Natural killer cell treated with Interleukin-12 subunit alpha and Interleukin-12 subunit beta and Interleukin-15 and Interleukin-18, amount 100 ng/mL, for 72 hours (primary cell): ENCODE measurements at places on chromosomes 2 and 18.

GRCh38 chr2:239546541-239546940, 145.7 kb upstream of the HDAC4 start:
- no peak overlapping the region for H3K4me3 ChIP-seq
- no peaks in the 10 kb centered on the region for H3K36me3 ChIP-seq
- H3K27me3 ChIP-seq, result peaks cover 4% of the 10 kb centered on the region
- no peak for DNase-seq
- H3K27ac ChIP-seq, result peak overlapping the region; percentile 66

GRCh38 chr2:32357318-32358110, 691 bp downstream of the BIRC6 start:
- DNase-seq, result peak; percentile 73
- peaks cover 44% of the 10 kb centered on the region for H3K4me1 ChIP-seq
- peak overlapping the region; percentile 92 for H3K4me3 ChIP-seq
- no peaks in the 10 kb centered on the region for H3K27me3 ChIP-seq

DNA sequence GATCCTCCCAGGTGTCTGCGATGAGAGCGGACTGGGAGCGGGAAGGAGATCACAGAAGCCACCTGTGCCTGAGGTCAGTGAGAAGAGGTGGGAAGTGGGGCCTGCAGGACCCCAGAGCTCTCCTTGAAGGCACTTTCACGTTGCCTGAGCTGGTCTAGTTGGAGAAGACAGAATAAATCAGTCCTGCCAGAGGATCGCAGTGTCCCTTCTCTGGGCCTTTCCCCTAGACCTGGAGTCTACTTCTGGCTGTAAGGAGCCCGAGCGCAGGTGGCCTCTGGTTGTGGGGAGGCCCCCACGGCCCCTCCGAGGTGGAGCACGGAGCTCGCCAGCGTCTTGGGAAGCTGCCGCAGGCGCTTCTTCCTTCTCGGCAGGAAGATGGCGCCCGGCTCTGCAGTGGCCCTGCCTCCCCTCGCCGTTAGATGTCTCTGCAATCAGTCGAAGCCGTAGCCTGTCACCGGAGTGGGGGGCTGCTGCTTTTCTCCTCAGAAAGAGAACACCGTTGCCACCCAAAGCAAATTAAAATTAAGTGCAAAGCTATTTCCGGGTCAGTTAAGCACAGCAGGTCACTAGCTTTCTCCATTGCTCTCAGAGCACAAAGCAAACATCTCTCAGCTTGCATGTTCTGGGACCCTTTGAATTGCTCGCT, 212.0 kb upstream of the MYT1L start:
- H3K27me3 ChIP-seq, result peaks cover 2% of the 10 kb centered on the region
- no peak overlapping the region for H3K4me3 ChIP-seq
- H3K4me1 ChIP-seq, result no peaks in the 10 kb centered on the region
- DNase-seq, result no peak
- no peak overlapping the region for H3K27ac ChIP-seq
- no peaks in the 10 kb centered on the region for H3K36me3 ChIP-seq

- peaks cover 4% of the 10 kb centered on the region for H3K36me3 ChIP-seq
- H3K4me3 ChIP-seq, result no peak overlapping the region
- no peak for DNase-seq
- H3K4me1 ChIP-seq, result peaks cover 10% of the 10 kb centered on the region
- no peak overlapping the region for H3K27ac ChIP-seq
These were observed 26.6 kb upstream of the IHH start for GRCh38 chr2:219087361-219087760.

GRCh38 chr2:230308402-230309000, 18.5 kb upstream of the SP140L start:
- no peaks in the 10 kb centered on the region for H3K27me3 ChIP-seq
- DNase-seq, result no peak
- H3K36me3 ChIP-seq, result peaks cover 17% of the 10 kb centered on the region
- H3K27ac ChIP-seq, result no peak overlapping the region

DNA sequence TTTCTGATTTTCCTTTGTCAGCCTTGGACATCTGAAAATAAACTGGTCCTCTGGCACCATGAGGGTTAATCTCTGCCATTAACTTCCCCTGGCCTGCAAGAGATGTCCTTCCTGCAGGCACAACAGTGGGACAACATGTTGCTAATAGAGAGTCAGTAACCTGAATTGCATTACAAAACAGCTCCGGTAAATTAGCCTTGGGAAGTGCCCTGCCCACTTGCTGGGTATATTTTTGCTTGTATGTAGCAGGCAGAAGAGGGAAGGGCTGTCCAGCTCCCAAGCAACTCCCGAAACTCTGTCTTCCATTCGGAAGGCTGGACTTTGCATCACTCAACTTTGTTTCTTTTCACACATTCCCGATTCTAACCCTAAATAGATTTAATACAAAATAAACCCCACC, 104.4 kb upstream of the ATP8B1 start:
- no peak overlapping the region for H3K4me3 ChIP-seq
- no peaks in the 10 kb centered on the region for H3K36me3 ChIP-seq
- no peak for DNase-seq
- H3K27ac ChIP-seq, result no peak overlapping the region

- no peak overlapping the region for H3K27ac ChIP-seq
- no peaks in the 10 kb centered on the region for H3K4me1 ChIP-seq
- H3K36me3 ChIP-seq, result no peaks in the 10 kb centered on the region
- DNase-seq, result no peak
- H3K27me3 ChIP-seq, result no peaks in the 10 kb centered on the region
- no peak overlapping the region for H3K4me3 ChIP-seq
These were observed 145.7 kb upstream of the CDH19 start for GRCh38 chr18:66749481-66750035.

- peaks cover 9% of the 10 kb centered on the region for H3K4me1 ChIP-seq
- no peak overlapping the region for H3K27ac ChIP-seq
These were observed 31.4 kb downstream of the ATOH8 start for GRCh38 chr2:85785027-85785822.

- no peaks in the 10 kb centered on the region for H3K36me3 ChIP-seq
- no peaks in the 10 kb centered on the region for H3K4me1 ChIP-seq
- H3K27me3 ChIP-seq, result peaks cover 12% of the 10 kb centered on the region
- no peak overlapping the region for H3K4me3 ChIP-seq
These were observed 24.2 kb downstream of the KCNK3 start for GRCh38 chr2:26716769-26717168.

GRCh38 chr2:204015118-204015843, 78.7 kb downstream of the ICOS start:
- peaks cover 14% of the 10 kb centered on the region for H3K36me3 ChIP-seq
- peak overlapping the region; percentile 43 for H3K4me3 ChIP-seq
- H3K27me3 ChIP-seq, result peaks cover 9% of the 10 kb centered on the region
- no peak for DNase-seq
- H3K4me1 ChIP-seq, result peaks cover 58% of the 10 kb centered on the region

GRCh38 chr2:42029171-42029570, 18.6 kb upstream of the PKDCC start:
- H3K27me3 ChIP-seq, result peaks cover 17% of the 10 kb centered on the region
- H3K4me3 ChIP-seq, result no peak overlapping the region
- no peaks in the 10 kb centered on the region for H3K4me1 ChIP-seq
- H3K27ac ChIP-seq, result no peak overlapping the region
- H3K36me3 ChIP-seq, result no peaks in the 10 kb centered on the region

GRCh38 chr2:14866736-14867352, 234.3 kb downstream of the LRATD1 start:
- peaks cover 6% of the 10 kb centered on the region for H3K36me3 ChIP-seq
- DNase-seq, result no peak
- no peaks in the 10 kb centered on the region for H3K27me3 ChIP-seq
- H3K4me1 ChIP-seq, result no peaks in the 10 kb centered on the region
- H3K4me3 ChIP-seq, result no peak overlapping the region

DNA sequence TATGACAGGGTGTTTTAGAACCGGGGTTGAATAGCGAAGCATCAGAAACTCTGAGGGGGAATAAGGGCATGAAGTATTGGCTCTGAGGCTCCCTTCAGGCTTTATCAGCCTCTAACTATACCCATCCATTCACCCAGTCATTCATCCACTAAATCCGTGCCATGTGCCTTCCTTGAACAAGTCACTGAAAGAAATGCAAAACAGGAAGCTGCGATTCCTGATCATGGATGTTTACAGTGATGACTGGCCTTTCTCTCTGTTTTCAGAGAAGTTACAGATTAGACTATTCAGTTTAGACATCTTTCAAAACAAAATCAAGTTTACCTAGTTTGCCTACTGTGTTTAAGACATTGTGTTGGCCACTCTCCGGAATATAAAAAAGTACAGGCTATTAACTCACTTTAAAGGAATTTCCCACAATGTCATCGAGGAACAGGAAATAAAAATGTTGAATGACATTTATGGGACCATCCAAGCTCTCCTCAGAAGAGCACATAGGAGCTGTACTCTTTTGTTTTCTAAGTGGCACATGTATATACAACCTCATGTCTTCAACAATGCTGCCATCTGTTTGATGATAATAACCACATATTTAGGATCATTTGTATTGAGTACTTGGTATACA, 43.8 kb upstream of the SLC14A1 start:
- no peak overlapping the region for H3K4me3 ChIP-seq
- H3K27ac ChIP-seq, result no peak overlapping the region
- DNase-seq, result no peak
- no peaks in the 10 kb centered on the region for H3K36me3 ChIP-seq
- peaks cover 22% of the 10 kb centered on the region for H3K4me1 ChIP-seq

DNA sequence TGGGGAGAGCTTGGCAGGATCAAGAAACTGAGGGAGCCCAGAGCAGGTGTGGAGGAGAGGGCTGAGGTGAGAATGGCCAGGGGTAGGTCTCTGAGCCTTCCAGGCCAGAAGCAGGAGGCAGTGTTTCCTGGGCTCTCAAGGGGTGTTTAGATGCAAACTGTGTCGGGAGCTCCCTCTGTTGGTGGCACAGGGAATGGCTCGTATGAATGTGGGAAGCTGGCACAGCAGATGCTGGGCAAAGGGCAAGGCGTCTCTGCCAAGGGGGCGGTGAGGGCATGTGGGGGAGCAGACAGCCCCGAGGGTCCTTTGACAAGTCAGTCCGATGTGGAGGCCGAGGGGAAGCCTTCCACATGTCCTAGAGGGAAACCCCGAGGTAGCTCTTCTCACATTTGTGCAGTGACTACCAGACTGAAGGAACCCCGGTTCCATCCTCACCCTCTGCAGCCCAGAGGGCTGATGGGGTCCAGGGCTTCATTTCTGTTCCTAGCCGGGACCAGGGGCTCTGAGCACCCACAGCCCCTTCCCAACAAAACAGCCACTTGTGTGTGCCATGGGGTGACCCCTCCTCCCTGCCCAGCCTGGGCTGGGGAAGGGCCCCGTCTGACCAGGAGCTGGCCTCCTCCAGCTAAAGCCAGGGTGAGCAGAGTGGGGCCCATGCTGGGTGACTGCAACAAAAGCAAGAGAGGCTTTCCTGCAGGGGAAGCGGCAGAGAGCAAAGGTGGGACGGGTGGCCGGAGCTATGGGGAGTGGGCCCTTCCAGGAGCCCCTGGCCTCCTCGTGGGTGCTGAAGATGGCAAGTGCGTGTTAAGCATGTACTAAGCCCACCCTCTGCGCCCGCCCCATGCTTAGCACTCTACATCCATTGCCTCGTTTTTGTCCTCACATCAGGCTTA, 103.4 kb downstream of the SEPTIN10 start:
- no peaks in the 10 kb centered on the region for H3K36me3 ChIP-seq
- peaks cover 21% of the 10 kb centered on the region for H3K4me1 ChIP-seq
- H3K4me3 ChIP-seq, result no peak overlapping the region
- DNase-seq, result peak; percentile 71

- peaks cover 20% of the 10 kb centered on the region for H3K27me3 ChIP-seq
- DNase-seq, result no peak
These were observed 55.3 kb upstream of the SERPINE2 start for GRCh38 chr2:224094413-224094812.

GRCh38 chr2:23092831-23093230, 292.1 kb upstream of the KLHL29 start:
- no peak for DNase-seq
- no peaks in the 10 kb centered on the region for H3K27me3 ChIP-seq
- H3K36me3 ChIP-seq, result no peaks in the 10 kb centered on the region
- no peaks in the 10 kb centered on the region for H3K4me1 ChIP-seq
- no peak overlapping the region for H3K27ac ChIP-seq
- H3K4me3 ChIP-seq, result no peak overlapping the region

DNA sequence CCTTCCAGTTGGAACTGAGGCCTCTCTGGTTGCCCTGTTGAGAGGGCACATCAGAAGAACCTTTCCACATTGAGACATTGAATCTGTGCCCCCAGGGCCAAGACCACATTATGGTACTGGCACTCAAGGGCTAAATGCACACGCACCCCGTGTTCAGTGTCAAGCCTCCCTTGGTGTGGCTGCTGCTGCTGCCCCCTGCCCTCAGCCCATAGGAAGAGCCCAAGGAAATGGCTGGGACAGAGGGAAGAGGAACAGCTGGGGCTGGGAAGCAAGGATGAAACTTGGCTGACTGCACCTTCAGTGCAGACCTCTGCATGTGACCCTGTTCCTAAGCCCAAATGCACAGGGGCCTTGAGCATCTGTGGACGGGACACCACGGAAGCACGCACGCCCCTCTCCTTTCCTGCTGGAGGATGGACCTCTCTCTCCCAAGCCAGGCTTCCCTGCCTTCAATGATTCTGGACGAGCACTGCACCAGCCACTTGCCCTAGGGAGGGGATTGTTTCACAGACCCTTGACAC, 40.2 kb downstream of the NIFK start:
- no peak overlapping the region for H3K4me3 ChIP-seq
- H3K36me3 ChIP-seq, result no peaks in the 10 kb centered on the region
- H3K27me3 ChIP-seq, result no peaks in the 10 kb centered on the region
- peaks cover 38% of the 10 kb centered on the region for H3K4me1 ChIP-seq

DNA sequence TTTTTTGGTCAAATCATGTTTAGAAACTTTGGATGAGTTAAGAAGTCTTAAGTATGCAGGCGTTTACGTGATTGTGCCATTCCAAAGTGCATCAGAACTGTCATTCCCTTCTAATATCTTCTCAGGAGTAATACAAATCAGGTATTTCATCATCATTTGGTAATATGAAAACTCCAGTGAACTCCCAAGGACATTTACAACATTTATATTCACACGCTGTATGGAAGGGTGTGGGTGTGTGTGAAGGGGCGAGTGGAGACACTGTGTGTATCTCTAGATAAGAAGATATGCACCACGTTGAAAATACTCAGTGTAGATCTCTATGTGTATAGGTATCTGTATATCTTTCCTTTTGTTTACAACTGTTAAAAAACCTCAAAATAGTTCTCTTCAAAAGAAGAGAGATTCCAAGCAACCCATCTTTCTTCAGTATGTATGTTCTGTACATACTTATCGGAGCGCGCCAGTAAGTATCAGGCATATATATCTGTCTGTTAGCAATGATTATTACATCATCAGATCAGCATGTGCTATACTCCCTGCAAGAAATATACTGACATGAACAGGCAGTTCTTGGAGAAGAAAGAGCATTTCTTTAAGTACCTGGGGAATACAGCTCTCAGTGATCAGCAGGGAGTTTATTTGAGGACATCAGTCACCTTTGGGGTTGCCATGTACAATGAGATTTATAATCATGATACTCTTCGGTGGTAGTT, 29.3 kb downstream of the COX7A2L start:
- H3K36me3 ChIP-seq, result peaks cover 38% of the 10 kb centered on the region
- H3K4me1 ChIP-seq, result no peaks in the 10 kb centered on the region
- no peak for DNase-seq
- H3K4me3 ChIP-seq, result no peak overlapping the region
- no peaks in the 10 kb centered on the region for H3K27me3 ChIP-seq

GRCh38 chr2:96523659-96524481, 12.7 kb upstream of the ARID5A start:
- no peak for DNase-seq
- H3K4me1 ChIP-seq, result peaks cover 52% of the 10 kb centered on the region
- H3K27me3 ChIP-seq, result no peaks in the 10 kb centered on the region
- peak overlapping the region; percentile 19 for H3K27ac ChIP-seq
- no peaks in the 10 kb centered on the region for H3K36me3 ChIP-seq
